NT2/D1 (cell line): ENCODE measurements at places on chromosomes 6 and 20.

DNA sequence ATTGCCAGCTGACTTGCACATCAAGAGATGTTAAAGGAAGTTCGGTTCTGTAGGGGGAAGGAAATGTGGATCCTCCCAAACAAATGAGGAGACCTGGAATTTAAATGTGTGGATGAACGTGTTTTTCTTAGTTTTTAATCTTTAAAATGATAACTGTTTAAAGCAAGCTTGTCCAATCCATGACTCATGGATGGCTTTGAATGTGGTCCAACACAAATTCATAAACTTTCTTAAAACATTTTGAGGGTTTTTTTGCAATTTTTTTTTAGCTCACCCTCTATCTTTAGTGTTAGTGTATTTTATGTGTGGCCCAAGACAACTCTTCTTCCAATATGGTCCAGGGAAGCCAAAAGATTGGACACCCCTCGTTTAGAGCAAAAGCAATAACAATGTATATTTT is 12.6 kb downstream of the TUBB2B start:
- DNase-seq: no peak

DNA sequence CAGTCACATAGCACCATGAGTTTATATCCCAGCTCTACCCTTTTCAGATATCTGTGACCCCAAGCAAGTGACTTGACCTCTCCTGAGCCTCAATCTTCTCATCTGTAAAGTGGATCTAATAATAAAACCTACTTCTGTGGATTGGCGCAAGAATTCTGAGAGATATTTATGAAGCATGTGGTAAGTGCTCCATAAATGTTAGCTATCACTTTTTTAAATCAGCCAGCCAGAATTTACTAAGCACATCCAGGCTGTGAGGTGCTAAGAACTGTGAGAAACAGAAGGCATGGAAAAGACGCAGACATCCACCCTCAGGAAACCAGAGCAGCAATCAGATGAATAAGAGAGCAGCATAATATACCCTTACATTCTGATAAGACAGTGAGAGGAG is 862 bp downstream of the C20orf96 start:
- no peak for DNase-seq

DNA sequence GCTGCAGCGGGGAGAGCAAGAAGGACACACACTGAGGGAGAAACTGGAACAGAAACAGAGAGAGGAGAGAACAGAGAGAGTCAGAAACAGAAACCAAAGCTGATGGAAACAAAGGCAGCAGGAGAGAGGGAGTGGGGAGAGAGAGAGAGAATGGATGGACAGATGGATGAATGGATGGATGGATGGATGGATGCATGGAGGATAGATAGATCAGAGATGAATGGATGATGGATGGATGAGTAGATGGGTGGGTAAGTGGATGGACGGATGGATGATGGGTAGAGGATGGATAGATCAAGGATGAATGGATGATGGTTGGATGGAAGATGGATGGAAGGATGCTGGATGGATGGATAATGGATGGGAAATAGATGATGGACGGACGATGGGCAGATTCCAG is 35.0 kb upstream of the PHACTR3 start:
- DNase-seq: no peak

DNA sequence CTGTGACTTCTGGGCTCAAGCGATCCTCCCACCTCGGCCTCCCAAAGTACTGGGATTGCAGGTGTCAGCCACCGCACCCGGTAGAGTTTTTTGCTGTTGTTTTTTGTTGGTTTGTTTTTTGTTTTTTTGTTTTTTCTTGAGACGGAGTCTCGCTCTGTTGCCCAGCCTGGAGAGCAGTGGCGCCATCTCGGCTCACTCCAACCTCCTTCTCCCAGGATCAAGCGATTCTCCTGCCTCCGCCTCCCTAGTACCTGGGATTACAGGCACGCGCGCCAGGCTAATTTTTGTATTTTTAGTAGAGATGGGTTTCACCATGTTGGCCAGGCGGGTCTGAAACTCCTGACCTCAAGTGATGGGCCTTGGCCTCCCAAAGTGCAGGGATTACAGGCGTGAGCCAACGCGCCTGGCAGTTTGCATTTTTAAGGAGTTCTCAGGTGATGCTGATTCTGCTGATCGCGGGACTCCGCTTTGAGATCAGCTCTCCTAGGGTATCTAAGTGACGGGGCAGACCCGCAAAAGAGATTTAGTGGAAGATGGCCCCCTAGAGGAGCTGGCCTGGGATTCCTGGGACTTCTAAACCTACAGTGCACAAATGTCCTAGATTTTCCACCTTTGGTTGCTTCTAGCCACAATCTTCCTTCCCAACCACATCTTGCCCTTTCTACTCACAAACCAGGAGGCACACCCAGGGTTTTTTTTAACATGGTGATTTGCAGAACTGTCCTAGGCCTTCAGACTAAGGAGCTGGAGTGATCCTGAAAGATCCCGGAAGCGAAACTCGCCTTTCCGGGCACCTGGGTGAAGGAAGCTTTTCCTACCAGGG is 45.2 kb downstream of the DPPA5 start:
- no peak for DNase-seq

- no peak for DNase-seq
Observed at GRCh38 chr6:20403766-20404640, 2.3 kb downstream of the E2F3 start.

- DNase-seq: no peak
Observed at GRCh38 chr6:5230081-5230480, 30.7 kb downstream of the LYRM4 start.

DNA sequence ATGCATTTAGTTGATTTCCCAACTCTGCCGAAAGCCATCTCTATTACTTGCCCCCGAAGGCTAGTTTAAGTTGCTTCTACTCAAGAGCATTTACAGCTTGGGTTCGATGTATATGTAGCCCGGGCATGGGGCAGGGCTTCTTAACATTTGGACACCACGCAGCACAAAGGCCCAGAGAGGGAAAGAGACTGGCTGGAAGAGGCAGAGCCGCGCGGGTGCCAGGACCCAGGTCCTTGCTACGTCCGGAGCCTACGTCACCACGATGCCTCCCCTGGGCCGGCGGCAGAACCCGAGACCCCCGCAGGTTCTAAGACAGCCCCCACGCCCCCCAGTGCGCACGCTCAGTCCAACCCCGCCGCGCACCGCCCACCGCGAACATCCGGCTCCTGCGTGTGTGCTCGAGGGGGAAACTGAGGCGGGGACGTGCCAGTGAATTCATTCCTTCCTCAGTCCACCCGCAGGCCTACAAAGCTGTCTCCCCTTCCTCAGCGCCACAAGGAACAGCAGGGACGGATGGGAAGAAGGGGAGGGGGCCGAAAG is 367 bp upstream of the PCIF1 start:
- no peak for DNase-seq

DNA sequence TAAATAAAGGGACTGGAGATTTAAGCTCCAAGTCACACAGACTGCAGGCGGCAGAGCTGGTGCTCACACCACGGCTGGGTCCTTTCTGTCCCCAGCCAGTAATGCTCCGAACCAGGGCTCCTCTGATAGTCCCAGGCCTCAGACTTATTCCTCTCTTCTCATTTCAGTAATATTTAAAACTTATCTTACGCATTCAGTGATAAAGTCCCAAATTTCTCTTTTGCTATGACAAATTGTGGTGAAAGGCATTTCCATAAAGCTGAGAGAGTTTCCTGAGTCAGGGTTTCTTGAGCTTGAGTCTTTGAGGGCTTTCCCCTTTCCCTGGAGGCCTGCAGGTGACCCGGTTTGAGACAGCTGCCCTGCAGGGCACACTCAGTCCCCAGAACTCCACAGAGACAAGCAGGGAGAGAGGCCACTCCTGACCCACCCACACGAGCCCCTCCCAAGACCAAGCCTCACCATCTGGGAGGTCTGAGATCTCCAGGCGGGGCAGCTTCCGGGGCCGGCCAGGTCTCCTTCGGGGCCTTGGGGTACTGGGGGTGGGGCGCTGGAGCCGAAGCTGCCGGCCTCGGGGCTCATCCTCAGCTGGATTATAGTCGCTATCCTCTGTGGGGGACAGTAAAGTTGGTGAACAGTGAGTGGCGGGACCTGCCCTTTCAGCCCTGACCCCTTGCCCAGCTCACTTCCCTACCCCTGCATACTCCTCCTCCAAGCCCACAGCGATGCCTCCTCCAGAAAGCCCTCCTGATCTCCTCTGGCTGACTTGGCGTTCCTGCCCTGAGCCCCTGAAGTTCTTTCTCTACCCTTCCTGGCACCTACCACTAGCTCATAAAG is 6.6 kb downstream of the ZNF335 start:
- no peak for DNase-seq

DNA sequence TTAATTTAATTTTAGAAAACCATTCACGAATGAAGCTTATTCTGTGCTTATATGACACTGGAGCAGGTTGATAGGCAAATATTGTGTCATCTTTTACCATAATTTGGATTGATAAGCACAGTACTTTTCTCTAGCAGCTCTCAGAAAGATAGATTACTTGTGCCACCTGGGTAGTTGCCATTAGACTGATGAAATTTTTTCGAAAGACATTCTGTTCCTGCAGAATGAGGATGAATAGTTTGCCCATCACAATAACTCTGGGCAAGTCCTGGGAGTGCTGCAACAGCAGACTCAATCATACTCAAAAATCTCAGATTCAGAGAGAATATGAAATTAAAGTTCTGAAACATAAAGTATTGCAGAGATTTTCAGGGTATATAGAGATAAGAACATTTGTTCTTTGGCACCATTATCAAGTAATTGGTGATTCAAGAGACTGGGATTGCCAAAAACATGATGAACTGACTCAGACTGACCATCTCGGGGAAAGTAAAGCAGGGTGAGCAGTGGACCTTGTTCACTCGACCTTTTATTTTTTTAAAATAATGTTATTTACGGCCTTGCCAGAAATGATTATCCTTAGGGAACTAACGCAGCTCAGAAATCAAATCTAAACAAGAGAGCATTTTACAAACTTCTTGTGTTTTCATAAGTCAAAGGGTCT is 65.8 kb upstream of the PTCHD4 start:
- DNase-seq: no peak

- no peak for DNase-seq
Observed at GRCh38 chr6:133114973-133115372, 126.2 kb upstream of the EYA4 start.

DNA sequence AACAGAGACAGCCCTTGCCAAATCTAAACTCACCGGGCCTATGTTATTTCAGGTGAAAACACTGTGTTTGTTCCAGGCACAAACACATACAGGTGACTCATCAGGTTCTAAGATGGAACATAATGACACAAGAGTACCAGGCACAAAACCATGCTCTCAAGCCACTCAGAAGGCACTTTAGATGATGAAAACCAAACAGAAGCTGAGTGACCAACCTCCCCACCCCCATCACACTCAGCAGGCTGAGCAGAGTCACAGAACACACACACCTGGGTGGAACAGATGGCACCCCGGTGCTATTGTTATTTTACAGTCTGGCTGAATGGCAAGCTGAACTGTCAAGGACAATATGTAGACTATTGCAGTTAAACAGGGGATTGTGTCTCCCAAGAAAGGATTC is 20.6 kb upstream of the NKX2-2 start:
- no peak for DNase-seq

- no peak for DNase-seq
Observed at GRCh38 chr6:169991913-169992312, 240.5 kb downstream of the ERMARD start.

DNA sequence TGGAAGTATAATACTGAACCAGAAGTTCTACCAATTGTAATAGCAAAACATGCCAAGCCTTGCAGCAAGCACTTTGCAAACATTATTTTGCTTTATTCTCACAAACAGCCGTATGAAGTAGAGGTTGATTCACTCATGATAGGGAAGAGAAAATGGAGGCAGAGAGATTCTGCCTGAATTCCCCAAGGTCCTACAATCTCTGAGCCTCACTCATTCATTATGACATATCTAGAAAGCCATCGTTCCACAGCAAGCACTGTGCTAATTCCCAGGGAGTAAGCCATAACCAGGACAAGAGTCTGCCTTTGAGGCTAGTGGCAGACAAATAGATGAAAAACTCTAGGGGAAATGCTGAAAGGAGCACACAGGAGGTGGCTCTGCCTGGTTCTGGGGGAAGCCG is 288.0 kb downstream of the TSHZ2 start:
- DNase-seq: no peak

DNA sequence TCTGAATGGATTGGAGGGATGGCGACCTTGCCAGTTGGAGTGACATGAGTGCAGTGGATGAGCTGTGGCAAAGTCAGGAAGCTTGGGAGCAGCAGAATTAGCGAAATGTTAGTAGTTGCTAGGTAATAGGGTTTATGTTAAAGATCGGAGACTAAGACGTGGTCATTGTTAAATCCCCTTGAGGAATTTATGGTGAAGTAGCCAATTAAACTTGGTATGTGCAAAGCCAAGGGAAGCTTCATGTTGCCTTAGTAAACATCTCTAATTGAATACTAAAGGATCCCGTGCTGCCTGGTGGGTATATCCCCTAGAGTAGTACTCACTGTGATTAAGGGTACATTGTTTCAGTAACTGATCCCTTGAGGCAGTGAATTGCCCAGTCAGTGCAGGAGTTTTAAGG is 106.0 kb downstream of the PRIM2 start:
- DNase-seq: peak; percentile 83

DNA sequence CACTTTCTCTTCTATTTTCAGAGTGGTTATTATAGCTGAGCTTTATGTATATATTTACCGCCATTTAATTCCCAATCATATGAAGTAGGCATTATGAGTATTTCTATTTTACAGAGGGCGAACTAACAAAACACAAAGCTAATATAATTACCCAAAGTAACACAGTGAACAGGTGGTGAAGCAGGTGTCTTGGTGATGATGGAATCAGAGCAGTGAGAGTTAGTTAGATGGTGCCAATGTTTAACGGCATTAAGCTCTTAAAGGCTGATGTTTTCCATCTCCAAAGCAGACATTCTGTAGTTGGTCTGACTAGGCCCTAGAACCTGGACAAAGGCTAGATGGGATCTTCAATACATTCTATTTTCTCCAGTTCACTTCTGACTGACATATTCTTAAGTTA is 551.1 kb upstream of the SYNCRIP start:
- DNase-seq: no peak
